ENCODE measurements at places on chromosomes 6 and 20.

GRCh38 chr6:31466466-31466865, 31.5 kb upstream of the MICB start:
- DNase-seq: no peak

DNA sequence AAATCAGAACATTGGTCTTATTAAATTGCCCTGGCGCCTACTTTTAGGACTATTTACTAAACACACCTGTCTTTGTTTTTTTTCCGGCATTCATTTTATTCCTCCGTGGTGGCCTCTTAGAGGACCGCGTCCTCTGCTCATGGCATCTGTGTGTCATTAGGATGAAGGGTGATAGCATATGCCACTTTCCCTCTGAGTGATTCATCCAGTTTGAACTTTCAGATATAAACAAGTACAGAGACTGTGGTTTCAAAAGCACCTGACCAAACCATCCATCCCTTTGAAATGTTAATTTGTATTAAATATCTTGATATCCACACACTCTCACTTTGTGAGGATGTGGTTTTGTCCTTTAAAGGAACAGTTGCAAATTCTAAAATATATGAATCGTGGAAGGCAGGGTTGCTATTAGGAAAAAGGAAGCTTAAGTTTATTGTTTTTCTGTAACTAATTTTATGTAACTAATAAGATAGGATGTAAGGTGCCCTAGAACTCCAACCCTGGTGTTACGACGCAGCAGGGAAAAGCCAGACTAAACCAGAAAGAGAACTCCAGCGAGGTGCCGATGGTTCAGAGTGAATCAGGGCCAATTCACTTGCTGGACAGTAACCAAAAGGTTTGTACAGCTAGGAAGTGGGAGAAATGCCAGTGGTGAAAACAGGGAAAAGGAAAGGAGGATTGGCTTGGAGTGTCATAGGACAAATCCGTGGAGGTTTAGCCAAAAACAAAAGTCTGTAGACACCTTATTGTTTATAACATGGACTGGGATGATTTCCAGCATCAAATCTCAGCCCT, 98.7 kb downstream of the SHLD1 start:
- no peak for DNase-seq

DNA sequence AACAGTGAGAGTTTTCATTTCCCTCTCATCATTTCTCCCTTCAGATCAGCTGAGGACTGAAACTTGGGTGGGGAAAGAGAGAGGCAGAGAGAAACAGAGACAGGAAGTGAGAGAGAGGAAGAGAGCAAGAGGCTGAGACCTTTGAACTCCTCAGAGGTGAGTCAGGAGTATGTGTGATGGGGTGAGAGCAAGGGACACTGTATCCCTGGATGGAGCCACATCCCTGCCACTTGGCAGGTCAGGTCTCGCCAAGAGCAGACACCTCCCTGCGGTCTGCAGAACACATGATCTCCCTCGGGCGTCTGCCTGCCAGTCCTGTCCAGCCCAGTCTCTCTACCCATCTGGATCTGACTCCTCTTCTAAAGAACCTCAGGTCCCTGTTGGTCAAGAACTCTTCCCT, 62.7 kb upstream of the SYNDIG1 start:
- DNase-seq: peak; percentile 25

GRCh38 chr20:47392015-47392720, 35.7 kb upstream of the ZMYND8 start:
- no peak for DNase-seq

- DNase-seq: no peak
Observed at GRCh38 chr20:10467681-10468339, 32.7 kb downstream of the SLX4IP start.

DNA sequence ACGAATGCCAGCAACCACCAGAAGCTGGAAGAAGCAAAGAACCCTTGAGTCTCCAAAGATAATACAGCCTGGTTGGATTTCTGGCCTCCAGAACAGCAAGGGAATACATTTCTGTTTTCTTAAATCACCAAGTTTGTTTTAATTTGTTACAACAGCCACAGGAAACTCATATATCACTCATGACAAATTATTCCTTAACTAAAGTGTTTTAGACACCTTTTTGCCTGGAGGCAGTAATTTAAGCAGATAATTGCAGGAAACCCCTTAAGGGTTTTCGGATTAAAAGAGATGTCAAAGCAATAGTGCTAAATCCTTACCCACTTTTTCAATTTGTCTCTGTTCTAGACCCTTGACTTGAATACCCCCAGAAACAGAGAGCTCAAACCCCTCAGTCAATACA, 1050.0 kb downstream of the EPHA7 start:
- no peak for DNase-seq

DNA sequence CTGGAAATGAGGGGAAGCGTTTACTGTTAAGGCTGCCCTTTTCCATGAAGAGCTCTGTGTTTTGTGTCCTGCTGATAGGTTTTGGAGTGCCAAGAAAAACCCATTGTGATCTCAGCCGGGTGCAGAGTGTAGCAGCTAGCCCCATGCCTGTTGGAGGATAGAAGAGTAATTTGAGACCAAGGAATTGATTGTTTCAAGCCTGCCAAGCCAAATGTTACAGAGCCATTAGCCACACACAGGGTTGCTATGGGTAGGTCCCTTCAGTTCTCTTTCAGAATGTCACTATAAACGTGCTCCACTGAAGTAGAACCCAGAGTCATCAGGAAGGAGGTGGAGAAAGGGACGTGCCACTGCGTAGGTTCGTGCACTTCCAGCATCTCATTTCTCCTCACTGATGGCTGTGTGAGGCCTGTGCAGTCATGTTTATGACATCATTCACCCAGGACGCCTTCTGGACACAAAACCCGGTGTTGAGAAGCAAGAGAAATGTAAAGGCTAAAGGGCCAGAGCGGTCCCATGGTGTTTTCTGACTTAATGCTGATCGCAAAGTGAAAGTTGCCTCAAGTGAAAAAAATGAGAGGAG, 6.6 kb downstream of the GMPR start:
- DNase-seq: no peak

DNA sequence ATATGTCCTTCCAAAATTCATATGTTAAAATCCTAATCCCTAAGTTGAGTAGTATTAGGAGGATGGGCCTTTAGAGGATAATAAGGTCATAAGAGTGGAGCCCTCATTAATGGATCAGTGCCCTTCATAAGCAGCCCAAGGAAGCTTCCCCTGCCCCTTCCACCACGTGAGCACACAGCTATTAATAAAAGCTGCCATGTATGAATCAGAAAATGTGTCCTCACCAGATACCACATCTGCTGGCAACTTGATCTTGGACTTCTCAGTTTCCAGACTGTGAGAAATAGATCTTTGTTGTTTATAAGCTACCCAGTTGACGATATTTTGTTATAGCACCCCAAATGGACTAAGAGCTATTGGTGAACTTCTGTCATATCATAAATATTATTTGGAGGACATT, 207.7 kb upstream of the HDDC2 start:
- DNase-seq: no peak

GRCh38 chr20:9516234-9516871, 2.0 kb downstream of the LAMP5 start:
- no peak for DNase-seq

- DNase-seq: no peak
Observed at GRCh38 chr6:112571488-112572270, 224.5 kb downstream of the RFPL4B start.

Measured in small intestine (tissue), 16 donors.